ENCODE measurements at places on chromosomes 6 and 20. TPM values are rescaled to one million over a fixed set of nuclear protein-coding genes. Genes with fewer than 3 reads are reported as not detected.

DNA sequence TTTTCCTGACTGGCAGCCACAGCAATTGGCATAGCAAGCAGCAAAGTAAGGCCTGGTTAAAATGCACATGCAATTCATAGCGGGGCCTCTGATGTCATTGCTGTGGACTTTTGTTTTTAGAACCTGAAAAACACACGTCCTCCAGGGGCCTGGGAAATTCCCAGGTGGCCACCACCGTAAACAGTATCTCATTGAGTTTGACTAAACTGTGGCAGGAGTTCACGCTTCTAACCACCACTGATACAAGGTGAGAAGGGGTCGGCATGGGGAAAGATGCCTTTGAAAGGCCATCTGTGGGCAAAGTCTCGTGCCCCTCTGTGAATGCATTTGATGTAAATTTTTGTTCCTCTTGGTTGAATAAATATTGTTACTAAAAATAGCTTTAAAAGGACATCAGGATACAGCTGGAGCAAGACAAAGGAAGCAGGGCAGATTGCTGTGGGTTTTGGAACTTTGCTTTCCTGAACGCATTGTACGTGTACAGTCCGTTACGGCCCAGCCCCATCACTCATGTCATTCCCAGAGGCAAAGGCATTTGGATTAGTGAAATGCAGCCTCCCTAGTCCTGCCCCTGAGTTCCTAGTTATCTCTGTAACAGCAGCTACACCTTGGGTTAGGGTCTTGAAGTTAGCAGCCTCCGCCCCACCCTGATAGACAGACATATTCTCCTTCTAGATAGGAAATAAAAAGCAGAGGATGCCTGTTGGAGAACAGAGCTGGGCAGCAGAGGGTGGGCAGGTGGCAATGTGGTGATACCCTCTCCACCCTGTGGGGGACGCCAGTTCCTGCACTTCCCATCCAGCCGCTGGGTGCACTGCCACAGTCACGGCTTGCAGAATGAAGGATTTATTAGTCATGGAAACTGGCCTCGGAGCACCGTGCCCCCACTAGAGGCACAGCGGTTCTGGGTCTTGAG lies 80.3 kb downstream of the ZDHHC14 start:
- H3K36me3 ChIP-seq, result no peaks in the 10 kb centered on the region
- no peaks in the 10 kb centered on the region for H3K27me3 ChIP-seq
- peak; percentile 68 for DNase-seq

Gene LAMA2
- 3.7 TPM for total RNA-seq

- no peak overlapping the region for H3K4me3 ChIP-seq
- no peak for DNase-seq
- no peaks in the 10 kb centered on the region for H3K27me3 ChIP-seq
- no peaks in the 10 kb centered on the region for H3K36me3 ChIP-seq
- peaks cover 9% of the 10 kb centered on the region for H3K4me1 ChIP-seq
These were observed 4.1 kb downstream of the PLCB4 start for GRCh38 chr20:9072861-9073500.

Gene CD109
- 3.3 TPM for total RNA-seq

GRCh38 chr6:135555550-135555949 lies 58.0 kb upstream of the AHI1 start:
- no peak for DNase-seq
- no peaks in the 10 kb centered on the region for H3K27me3 ChIP-seq
- no peak overlapping the region for H3K4me3 ChIP-seq
- H3K27ac ChIP-seq, result no peak overlapping the region
- H3K36me3 ChIP-seq, result no peaks in the 10 kb centered on the region
- no peaks in the 10 kb centered on the region for H3K4me1 ChIP-seq

GRCh38 chr6:101760843-101761621 lies 367.5 kb downstream of the GRIK2 start:
- H3K27me3 ChIP-seq, result no peaks in the 10 kb centered on the region
- H3K36me3 ChIP-seq, result no peaks in the 10 kb centered on the region
- no peak overlapping the region for H3K27ac ChIP-seq
- H3K4me1 ChIP-seq, result peaks cover 9% of the 10 kb centered on the region

- H3K4me1 ChIP-seq, result no peaks in the 10 kb centered on the region
- H3K27ac ChIP-seq, result no peak overlapping the region
- DNase-seq, result no peak
These were observed 241.8 kb upstream of the SULF2 start for GRCh38 chr20:48026981-48027592.

Measured in H9 (cell line).